ENCODE measurements at places on chromosomes 1 and 21.

- DNase-seq: no peak
Observed at GRCh38 chr1:214634267-214634666, 31.3 kb downstream of the CENPF start.

DNA sequence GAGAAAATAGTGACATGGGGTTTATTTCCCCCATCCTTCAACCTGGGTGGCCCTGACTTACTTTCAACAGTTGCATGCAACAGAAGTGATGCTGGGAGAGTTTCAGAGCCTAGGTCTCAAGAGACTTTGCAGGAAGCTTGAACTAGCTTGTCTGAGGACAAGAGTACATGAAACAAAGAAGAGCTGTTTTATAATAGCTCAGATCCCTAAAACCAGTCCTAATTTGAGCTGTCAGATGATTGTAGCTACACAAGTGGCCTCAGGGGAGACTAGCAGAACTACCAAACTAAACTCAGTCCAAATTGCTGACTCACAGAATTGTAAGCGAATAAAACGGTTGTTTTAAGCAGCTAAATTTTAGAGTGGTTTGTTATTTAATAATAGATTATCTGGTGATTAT lies 17.1 kb downstream of the RC3H1 start:
- DNase-seq: no peak

DNA sequence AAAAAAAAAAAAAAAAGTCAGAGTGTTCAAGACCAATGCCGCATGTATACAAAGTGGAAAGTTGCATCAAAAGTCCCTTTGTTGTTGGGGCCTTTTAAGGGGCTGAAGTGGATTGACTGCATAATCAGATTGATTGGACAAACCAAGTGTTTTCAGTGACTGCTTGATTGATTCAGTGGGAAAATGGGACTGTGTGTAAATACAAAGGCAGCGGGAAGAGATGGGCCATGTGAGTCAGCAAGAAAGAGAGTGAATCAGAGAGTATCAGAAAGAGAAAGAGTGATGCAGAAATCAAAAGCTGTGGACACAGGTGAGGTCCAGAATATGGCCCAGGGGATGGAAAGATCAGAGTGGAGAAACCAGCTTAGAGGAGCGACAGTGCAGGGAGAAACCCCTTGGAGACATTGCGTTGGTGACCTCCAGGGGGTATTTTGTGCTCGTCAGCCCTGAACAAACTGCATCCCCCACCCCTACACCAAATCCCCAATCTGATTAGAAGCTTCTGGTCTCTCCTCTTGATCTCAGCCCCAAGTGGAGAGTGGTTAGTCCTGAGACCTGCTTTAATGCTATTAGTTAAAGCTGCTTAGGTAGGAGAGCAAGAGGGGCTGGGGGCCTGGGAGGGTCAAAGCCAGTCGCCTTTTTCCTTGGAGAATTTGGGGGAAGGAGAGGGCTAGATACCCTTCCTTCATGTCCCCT lies 5.1 kb upstream of the ETV3L start:
- no peak for DNase-seq

DNA sequence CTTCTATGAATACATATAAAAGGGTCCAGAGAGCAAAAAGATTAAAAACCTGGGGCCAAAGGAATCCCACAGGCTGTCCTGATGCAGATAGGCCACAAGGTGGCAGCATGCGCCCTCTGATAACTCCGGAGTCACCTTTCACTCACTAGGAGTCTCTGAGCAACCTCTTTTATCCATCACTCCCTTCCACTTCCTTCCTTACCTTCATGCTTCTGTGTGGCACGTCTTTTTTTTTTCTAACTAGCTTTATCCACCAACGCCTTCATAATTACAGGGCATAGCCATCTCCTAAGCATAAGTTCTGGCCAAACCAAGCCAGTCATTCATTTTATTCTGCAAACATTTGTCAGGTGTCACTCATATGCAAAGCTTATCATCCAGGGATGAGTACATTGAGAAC lies 3.9 kb upstream of the PGLYRP4 start:
- DNase-seq: peak; percentile 73

GRCh38 chr1:227788271-227789083 lies 27.0 kb upstream of the PRSS38 start:
- peak; percentile 72 for DNase-seq

- DNase-seq: no peak
Observed at GRCh38 chr1:115647507-115647906, 5.7 kb downstream of the VANGL1 start.

DNA sequence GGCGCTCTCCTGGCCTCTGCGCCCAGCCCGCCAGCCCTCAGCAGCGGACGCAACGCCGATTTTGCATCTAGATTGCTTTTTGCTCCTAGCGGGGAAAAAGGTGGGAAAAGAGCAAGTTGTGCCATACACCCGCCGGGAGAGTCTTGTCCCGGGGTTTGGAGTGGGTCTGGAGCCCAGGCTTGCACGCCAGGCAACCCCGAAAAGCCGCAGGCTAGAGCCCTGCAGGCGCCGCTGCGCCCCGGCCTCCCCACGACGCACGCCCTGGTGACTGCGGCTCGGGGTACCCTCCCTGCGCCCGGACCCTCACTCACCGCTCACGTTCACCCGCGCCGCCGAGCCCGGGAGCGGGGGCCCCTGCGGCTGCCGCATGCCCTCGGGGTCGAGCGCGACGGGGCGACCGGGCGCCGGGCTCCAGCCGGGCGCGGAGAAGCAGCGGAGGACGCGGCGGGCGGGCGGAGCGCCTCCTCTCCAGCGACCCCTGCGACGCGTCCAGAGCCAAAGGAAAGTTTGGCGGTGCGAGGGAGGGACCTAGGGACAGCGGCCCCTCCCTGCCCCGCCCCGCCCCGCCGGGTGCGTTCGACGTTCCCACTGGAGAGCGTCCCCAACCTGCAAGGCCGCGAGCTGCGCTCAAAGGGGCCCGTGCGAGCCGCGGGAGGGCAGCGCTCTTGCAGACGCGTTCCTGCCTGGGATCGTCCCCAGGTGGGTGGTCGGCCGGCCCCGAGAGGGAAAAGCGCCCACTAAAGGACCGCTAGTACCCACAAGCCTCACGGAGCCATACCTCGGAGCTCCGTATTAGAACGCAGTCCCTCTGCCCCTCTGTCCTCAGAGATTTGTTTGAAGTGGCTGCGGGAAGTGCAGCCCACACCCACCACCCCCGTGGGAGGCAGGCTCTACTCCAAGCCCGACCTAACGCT lies at the start of gene LPAR3:
Gene LPAR3, minus strand, starts transcription at position 502 of the 914 bp plus-strand sequence. CDS start 27,086 bp downstream, outside the sequence.
- peak; percentile 38 for DNase-seq

DNA sequence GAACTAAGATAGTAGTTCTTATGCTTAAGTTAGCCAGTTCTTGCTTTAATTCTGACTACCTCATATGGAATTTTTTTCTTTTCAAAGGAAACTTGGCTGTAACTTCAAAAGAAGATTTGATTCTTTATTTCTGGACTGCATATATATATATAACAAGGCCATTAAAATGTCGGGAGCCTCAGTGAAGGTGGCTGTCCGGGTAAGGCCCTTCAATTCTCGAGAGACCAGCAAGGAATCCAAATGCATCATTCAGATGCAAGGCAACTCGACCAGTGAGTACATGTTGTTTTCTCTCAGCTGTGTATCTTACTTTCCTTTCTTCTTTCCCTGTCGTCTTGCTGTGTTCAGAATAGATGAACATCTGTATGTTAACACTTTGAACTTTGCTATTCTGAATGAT lies 21.8 kb downstream of the KIF1B start:
- no peak for DNase-seq

Data from COR-L47 (cell line).